B cell (primary cell): ENCODE measurements at places on chromosomes 4 and X. TPM values are rescaled to one million over a fixed set of nuclear protein-coding genes. Genes with fewer than 3 reads are reported as not detected.

Gene AFM
- not detected in 2 replicates for total RNA-seq

DNA sequence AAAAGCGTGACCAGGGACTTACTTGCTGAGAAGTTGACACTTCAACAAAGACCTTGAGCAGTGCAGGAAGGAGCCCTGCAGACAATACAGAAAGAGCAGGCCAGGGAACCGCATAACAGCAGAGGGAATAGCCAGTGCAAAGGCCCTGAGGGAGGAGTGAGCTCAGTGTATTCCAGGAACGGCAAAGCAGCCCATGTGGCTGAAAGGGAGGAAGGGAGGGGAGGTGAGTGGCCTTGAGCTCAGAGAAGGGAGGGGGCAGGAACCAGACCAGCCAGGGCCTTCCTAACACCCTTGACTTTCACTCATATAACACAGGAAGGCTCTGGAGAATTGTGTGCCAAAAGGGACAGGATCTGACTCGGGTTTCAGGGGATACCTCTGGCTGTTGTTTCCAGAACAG lies 112.2 kb downstream of the BCOR start:
- no peak overlapping the region for H3K27ac ChIP-seq
- H3K27me3 ChIP-seq: no peaks in the 10 kb centered on the region
- H3K36me3 ChIP-seq: no peaks in the 10 kb centered on the region

- H3K36me3 ChIP-seq: no peaks in the 10 kb centered on the region
- H3K27ac ChIP-seq: no peak overlapping the region
- no peak overlapping the region for H3K4me3 ChIP-seq
- DNase-seq: no peak
- H3K4me1 ChIP-seq: no peaks in the 10 kb centered on the region
Observed at GRCh38 chr4:125689805-125690204, 375.1 kb downstream of the FAT4 start.

DNA sequence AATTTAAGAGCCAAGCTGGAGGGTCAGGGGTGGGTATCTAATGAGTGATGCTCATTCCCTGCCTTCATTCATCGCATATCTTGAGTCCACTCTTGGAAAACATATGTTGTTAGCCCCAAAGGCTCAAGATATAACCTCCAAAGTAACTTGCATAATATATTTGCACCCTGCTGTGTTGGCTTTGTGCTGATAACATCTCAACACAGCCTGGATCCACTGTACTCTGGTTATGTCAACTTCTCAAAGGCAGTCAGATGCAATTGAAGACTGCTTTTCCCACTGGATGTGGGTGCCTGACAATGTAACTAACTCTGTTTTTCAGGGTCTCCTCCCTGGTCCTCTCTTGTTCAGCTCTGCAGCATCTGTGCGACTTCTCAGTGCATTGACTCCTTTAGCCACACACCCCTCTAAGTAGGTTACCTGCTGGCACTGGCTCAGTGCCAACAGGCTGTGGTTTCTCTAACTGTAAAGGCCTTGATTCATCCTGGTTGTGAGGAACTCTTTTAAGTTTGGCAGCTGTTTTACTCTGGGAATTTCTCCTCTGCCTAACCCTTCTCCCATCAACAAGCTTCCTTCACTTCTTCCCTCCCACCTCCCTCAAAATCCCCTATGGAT lies 28.1 kb downstream of the SLC16A2 start:
- no peaks in the 10 kb centered on the region for H3K36me3 ChIP-seq
- DNase-seq: no peak
- H3K4me3 ChIP-seq: no peak overlapping the region
- no peaks in the 10 kb centered on the region for H3K4me1 ChIP-seq

DNA sequence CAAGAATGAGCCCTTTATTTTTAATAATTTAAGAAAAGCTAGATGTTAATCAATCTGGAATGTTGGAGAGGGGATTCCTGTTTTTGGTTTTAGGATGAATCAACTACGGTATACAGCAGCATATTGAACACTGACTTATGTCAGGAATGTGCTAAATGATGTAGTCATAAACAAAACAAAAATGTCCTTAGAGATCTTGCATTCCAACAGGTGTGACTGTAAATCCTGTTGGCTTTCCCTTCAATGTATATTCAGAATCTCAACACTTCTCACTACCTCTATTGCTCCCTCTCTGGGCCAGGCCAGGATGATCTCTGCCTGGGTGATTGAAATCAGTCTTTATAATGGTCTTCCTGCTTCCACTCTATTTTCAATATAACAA lies 37.8 kb upstream of the BDH2 start:
- no peak overlapping the region for H3K27ac ChIP-seq
- H3K4me3 ChIP-seq: no peak overlapping the region
- H3K27me3 ChIP-seq: no peaks in the 10 kb centered on the region
- DNase-seq: no peak
- no peaks in the 10 kb centered on the region for H3K4me1 ChIP-seq

GRCh38 chrX:43446752-43447151 lies 209.3 kb upstream of the MAOA start:
- H3K27me3 ChIP-seq: no peaks in the 10 kb centered on the region
- no peak for DNase-seq
- H3K36me3 ChIP-seq: no peaks in the 10 kb centered on the region
- H3K4me3 ChIP-seq: no peak overlapping the region
